Esophagus mucosa (tissue), 1 donor: ENCODE measurements at places on chromosomes 3 and 15. TPM values are rescaled to one million over a fixed set of nuclear protein-coding genes. Genes with fewer than 3 reads are reported as not detected.

The STRA6 gene
- 1.5 TPM for total RNA-seq

The SLC24A5 gene
- not detected for total RNA-seq

The TNNC1 gene
- 0.88 TPM for total RNA-seq

The PLAAT1 gene
- 7.4 TPM for total RNA-seq

- no peak for ATAC-seq
These were observed 89.0 kb downstream of the NFKBIZ start for GRCh38 chr3:101938262-101938847.

DNA sequence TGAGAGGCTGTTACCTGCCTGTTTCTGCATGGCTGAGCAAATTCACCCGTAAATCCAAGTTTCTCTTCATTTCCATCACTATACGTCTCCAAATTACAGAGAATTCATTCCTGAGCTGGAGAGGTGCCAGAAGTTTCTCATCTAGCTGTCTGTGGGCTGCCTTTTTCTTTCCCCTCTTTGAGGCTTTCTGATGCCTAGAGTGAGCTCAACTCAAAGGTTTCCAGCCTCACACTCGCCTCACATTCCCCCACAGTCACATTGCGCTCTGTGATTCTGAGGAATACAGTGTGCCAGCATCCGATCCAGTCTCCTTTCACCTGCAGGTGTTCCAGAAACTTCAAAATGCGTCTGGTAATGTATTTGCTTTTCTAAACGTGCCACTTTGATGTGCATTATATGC, 267.2 kb downstream of the MFSD1 start:
- ATAC-seq: no peak

DNA sequence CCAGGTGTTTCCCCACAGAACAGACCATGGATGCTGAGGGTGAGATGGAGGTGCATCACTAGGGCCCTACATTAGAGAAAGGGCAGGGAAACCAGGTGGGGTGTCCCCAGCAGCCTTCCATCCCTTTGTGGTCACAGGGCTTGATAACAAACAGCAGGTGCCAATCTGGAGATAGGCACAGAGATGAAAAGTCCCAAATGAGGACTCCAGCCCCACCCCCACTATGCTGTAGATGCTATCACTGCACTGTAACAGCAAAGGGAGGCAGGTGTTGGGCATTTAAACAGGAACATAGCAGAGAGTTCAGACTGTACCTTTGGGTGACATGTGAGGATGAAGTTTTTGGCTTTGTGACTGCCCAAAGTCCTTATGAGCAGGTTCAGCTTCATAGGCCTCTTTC, 21.4 kb downstream of the IL20RB start:
- no peak for ATAC-seq

GRCh38 chr3:124420392-124420791, 309.9 kb upstream of the UMPS start:
- ATAC-seq: no peak

GRCh38 chr15:29670998-29671981, 151.0 kb downstream of the TJP1 start:
- peak; percentile 54 for ATAC-seq

GRCh38 chr15:70783610-70784022, 20.3 kb upstream of the UACA start:
- ATAC-seq: peak; percentile 61

DNA sequence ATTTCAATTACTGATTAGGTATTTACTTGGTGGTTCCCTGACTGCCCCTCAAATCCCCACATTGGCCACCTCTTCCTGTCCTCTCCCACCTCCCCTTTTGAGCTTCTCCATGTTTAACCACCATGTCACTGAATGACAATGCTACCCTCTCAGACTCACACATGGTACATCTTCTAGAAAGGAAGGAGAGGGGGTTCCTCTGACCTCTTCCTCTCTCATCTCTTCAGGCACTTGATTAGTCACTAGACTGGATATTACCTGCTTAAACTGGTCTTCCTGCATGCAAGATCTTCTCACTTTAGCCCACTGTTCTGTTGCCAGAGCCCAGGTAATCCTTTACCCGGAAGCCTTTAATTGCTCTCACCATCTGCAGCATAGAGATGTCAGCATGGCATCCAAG, 64.9 kb downstream of the DIPK2A start:
- no peak for ATAC-seq

DNA sequence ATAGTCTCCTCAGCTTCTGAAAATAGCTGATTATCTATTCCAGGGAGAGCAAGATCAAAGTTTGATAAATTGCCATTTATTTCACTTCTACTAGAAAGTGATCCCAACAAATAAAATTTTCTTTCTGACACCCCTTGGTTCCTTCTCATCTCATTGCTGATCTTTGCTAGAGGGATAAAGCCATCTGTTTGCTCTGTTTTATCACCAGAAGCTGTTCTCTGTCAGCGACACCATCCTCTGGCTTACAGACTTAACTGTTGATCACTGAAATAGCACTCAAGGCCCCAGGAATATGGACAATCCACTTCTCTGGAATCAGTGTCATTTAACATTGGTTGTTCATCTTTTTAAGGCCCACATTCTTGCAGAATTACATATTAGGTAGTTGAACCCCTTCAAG, 219.0 kb downstream of the LSAMP start:
- ATAC-seq: no peak

DNA sequence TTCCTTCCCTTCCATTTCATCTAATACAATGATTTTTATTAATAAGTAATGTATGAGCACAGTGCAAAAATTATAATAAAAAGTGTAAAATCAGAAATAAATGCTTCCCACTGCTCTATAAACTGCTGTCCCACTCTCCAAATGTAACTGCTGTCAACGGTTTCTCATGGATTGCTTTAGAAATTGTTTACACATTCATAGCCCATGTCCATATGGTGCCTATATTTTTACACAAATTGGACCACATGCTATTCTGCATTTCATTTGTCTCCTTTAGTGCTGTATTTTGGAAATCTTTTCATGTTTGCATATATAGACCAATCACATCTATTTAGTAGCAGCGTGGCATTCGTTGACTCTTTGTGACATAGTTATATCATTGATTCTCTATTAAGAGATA, 164.7 kb upstream of the SLCO3A1 start:
- no peak for ATAC-seq

DNA sequence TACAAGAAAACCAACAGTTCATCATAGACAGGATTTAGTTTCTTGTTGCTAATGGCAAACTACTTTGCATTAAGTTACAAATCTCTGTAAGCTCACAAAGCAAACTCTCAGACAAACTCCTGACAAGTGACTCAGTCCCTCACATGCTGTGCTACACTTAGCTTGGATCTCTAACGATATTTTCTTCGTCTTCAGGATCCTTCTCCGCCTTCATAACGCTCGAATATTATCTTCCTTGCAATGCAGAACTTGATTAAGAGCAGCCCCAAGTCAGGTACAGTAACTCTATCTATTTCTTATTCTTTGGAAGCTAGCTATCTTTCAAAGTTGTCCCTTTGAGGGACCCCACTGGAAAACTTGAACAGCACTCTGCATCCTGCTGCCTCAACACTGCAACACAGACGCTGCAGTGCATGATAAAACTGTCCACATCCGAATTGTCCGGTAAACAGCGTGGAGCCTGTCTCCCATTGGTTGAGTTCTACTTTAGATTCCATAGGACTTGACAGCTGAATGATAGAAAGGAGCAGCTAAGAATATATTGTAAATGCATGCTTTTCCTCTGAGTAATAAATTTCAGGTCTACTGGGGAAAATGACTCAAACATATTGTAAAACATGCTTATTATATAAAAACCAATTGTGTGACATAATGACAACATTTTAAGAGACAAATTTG, 61.3 kb downstream of the UACA start:
- peak; percentile 42 for ATAC-seq
